ENCODE measurements at places on chromosomes 7 and 10.

GRCh38 chr7:141949021-141949420 is 2.2 kb upstream of the CLEC5A start:
- DNase-seq, result no peak

DNA sequence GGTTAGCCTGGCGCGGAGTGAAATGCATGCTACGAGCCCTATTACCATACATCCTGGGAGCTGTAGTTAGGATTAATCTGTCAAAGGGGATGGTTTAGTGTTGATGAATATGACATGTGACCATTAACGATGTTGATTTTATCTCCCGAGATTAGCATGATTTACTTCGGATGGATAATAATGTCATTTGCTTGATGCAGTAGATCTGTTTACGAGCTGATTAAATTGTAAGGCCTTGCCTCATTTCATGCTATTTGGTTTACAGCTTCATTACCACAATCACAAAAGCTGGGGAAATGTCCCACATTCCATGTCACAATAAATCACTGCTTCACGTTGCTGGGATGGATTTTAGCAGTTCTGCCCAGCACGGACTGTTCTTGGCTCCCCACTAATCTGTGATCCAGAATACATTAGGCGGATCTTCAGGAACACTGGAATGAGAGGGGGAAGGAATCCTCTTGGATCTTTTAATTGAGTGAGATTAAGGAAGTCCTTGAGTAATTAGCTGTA is 22.3 kb downstream of the ZNF503 start:
- DNase-seq, result no peak

- DNase-seq, result no peak
These were observed 145.3 kb downstream of the DYNC1I1 start for GRCh38 chr7:95917634-95918033.

GRCh38 chr7:4519819-4520520 is 162.1 kb upstream of the FOXK1 start:
- DNase-seq, result no peak

DNA sequence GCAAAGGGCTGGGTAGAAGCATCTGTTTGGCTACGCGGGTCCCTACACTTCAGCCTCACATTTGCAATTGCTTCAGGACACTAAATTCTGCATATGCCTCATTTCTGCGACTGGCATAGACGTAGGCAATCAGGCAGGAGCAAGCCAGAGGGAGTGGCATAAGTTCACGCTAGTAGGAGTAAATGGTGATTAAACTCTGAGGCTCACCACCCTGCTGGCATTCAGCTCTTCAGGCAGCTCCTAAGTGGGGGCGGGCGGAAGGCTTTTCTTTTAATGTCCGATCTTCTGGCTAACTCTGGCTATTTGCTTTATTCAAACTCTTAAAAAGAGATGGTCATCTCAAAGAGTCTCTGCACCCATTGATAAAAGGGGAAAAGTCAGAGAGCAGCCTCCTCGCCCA is 45.3 kb downstream of the RGS10 start:
- DNase-seq, result no peak

DNA sequence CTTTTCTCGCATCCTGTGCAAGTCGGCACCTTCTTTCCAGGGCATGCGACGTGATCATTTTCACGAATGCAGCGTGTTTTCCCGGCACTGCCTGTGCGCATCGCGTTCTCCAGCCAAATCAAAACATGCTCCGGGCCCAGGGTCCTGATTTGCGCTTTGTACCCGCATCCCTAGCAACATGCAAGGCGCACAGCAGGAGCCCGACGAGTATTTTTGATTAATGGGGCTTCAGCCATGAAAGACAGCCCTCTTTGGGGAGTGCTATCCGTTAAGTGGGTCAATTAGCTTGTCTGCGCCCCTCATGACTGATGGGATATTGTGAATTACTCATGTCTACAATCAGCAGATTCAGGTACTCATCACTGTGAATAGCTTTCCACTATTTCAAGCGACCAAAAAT is 243.3 kb upstream of the RNF32 start:
- no peak for DNase-seq

- peak; percentile 46 for DNase-seq
These were observed 171.1 kb downstream of the FAM107B start for GRCh38 chr10:14603534-14604102.

DNA sequence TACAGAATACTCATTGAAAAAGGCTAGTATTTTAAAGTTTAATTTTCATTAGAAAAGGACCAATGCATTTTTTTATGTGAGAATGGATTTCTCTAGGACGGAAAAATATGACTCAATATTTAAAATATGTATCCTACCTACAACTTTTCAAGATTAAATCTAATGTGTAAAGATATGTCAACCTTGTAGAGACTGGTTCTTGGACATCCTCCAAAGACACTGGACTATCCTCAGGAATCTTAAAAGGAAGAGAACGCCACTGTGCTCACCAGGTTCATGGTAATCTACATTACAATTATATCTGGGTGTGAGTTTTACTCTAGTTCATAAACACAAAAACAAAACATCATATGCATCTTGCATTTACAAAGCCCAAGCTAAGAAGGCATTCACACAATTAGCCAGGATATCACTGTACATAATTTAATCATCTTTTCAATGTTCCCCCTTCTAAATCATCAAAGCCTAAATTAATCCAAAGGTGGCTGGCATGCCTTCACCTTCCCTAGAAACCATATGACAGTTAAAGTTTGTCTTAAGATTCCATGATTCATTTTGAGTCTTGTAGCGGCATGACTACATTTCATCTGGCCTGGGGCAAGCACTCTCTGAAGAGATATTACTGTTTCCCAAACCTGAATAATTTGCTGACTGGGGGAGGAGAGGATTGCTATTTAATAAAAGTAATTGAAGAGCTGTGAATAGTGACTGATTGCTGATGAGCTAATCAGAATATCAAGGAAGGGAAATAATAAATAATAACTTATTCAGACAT is 12.0 kb downstream of the SGCE start:
- no peak for DNase-seq

DNA sequence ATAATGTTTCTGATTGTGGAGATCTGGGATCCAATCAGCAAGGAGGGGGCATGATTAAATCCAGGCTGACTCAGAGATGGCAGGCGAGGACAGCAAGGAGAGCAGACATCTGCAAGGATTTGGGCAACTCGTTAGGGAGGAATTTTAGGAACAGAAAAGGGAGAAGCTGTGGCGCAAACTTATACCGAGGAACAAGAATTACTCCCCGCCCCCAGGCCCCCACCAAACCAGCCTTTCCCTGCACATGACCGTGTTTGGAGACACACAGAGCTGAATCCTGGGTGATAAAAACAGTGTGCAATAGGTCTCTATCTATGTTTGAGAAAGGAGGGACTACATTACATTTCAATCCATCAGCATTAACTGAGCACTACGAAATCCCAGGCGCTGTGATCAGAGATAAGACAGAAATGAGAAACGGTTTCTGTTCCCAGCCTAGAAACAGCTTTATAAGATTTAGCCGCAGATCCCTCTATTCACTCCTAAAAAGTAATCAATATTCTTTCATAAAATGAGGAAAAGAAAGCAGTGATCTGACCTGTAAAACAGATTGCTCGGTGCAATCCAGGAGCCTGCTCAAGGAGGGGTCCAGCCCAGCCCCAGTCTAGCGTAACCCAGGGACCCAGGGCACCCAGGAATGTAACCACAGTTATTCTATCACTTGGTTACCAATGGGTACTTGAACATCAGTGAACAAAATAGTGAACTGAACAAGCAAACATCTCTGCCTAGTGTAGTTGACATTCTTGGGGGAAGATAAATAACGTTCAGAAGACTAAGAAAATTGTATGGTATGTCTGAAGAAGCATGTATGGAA is 37.2 kb upstream of the RAPGEF5 start:
- DNase-seq, result no peak

GRCh38 chr10:109726473-109726872 is 196.8 kb downstream of the XPNPEP1 start:
- no peak for DNase-seq

DNA sequence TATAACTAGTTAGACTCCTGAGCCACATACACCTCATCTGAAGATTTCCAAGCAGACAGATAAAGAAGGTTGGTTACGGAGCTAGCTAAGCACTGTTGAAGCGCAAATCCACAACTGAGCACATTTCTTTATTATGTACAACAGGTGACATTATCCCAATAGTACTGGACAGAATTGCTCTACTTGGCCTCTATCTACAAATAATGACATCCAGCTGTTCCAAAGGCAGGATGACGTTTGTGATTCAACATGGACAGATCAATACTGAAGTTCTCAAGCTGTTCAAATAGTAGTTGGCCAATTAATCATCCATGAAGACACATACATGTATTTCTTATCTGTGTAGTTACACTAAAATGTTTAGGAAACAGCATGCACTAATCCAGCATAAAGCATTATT is 101.0 kb downstream of the UBE2H start:
- DNase-seq, result no peak

- DNase-seq, result peak; percentile 27
These were observed at the start of gene BMPER for GRCh38 chr7:33905389-33906032. BMPER (plus strand) TSS chr7:33905539; CDS start chr7:33905614, 75 bp downstream.

- no peak for DNase-seq
These were observed 99.8 kb downstream of the KCNMA1 start for GRCh38 chr10:77537720-77538373.

- DNase-seq, result no peak
These were observed 29.3 kb upstream of the ETV1 start for GRCh38 chr7:14018751-14019150.

- DNase-seq, result no peak
These were observed 1090.8 kb downstream of the TYW1 start for GRCh38 chr7:68087401-68087800.

DNA sequence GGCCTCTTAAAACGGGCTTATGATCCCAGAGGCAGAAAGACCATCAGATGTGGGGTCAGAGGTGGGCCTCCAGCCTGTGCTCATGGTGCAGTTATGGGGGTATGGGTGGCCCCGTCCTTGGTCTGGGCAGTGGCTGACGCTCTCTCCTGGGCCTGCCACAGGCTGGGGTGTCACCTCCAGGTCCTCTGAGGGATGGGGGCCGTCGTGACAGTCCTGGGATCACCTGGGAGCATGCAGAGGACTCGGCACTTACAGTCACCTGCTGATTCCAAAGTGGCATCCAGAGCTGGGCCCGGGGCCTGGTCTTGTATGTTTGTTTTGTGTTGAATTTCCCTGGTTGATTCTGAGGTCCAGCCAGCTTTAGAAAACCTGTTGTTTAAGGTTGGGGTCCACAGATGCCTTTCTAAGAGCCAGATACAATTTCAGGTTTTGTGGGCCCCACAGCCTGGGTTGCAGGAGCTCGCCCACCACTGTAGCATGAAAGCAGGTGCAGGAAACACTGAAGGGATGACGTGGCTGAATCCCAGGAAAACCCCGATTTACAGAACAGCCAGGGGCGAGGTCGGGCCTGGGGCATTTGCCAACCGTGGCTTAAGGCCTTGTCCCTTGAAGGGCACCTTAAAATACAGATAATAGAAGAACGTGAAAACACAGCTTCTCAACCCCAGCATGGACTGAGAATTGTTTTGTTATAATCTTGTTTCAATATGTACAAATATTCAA is 170.7 kb upstream of the PPP2R2D start:
- no peak for DNase-seq

DNA sequence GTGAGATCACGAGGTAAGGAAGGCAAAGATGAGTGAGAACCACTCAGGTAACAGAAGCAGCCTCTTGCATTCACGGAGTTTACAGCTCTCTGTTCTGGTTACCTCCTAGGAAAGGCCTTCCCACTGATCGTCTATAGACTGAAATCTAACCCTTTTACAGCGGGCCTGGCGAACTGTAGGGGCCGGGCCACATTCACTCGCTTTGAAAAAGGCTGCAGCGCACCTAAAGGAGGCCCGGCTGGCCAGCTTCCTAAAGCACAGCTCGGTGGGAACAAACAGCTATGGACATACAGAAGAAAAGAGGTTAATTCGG is 565 bp downstream of the ATP5MK start:
- DNase-seq, result peak; percentile 43

DNA sequence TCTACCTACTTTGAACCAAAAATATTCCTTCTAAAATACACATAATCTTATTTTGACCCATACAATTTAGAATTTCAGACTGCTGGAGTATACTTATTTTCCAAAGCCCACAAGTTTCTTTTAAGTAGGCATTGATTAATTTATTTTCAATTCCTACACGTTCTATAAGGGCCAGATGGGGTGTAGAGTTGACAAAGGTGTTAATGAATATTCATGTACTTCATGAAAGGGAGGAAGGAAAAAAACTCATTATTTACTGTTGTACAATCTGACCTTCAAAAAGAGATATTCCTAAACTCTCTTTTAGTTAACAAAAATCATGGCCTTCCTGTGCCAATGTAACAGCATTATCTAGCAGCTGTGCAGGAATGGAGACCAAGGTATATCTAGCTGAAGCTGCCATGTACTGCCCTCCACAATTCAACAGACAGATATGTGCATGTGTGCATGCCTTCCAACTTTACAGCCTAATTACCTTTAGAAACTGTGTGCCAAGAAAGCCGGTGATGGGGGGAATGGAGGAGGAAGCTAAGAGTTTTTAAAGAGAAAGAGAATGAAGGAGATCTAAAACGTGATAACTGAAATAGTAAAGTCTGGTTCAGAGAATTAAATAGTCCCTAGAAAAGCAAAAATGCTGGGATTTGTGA is 108.9 kb downstream of the UPF2 start:
- DNase-seq, result no peak

DNA sequence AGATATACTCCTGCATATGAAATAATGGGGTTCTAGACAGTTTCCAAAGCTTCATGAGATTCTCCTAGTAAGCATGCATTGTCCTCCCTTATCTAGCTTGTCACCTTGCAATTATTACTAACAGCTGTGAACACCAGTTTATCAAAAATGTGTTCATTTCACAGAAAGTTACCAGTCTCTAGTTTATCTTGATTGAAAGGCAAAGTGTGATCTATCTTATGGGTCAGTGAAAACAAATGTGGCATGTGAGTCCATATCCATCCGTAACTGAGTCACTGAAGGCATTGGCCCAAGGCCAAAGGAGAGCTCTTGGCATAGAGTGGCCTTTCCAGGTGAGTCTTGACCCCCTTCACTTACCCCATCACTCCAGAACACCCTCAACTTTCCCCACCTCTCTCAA is 53.2 kb downstream of the GSAP start:
- DNase-seq, result peak; percentile 84

GRCh38 chr10:63286340-63286739 is 153.2 kb downstream of the NRBF2 start:
- DNase-seq, result no peak

DNA sequence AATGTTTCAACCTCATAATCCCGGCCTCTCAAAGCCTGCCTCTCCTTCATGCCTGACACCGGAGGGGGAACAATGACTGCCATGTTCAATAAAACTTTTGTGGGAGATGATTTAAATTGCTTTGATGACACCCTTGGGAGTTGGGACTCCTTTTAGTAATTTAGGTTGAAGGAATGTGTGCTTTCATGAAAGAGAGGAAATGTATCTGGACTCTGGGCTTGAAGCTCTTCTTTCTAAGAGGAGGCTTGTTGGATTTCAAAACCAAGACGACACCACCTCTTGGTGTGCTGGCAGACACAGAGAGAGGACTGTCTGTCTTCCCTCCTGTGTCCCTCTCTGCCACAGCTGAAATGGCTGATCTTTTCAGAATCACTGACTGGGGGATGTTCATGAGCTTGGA is 168.1 kb downstream of the GALNT17 start:
- DNase-seq, result no peak

All from hematopoietic multipotent progenitor cell treated with erythropoietin and hydrocortisone succinate and interleukin-3 and kit ligand, for 4 days (in vitro differentiated cells).